Brain (organoid and tissue), 16 donors: ENCODE measurements at places on chromosomes 12 and 14.

DNA sequence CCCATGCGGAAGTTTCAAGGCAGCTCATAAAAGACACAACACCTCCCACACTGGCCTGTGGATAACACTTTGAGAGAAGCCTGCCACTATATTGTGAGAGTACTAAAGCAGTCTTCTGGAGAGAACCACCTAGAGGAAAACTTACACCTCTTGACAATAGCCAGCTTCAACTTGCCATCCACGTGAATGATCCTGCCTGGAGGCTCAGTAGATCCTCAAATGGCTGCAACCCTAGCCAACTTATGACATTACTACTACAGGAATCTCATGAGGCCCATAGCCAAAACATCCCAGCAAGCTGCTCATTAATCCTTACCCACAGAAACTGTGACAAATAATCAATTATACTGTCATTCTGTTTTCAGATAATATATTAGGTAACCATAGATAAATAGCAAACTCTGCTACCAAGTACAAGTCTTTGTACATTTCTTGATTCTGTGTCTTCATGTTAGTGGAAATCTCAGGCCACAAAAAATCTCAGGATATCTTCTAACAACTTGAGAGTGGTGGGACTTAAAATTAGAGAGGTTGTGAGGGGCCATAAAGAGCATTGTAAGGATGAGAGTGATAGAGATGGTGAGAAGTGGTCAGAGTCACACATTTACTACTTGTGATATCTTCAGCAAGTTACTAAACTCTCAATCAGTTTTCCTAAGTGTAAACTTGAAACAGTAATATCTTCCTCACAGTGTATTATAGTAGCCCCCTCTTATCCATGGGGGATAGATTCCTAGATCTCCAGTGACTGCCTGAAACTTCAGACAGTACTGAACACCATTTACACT is 368.0 kb downstream of the C12orf50 start:
- DNase-seq: no peak

DNA sequence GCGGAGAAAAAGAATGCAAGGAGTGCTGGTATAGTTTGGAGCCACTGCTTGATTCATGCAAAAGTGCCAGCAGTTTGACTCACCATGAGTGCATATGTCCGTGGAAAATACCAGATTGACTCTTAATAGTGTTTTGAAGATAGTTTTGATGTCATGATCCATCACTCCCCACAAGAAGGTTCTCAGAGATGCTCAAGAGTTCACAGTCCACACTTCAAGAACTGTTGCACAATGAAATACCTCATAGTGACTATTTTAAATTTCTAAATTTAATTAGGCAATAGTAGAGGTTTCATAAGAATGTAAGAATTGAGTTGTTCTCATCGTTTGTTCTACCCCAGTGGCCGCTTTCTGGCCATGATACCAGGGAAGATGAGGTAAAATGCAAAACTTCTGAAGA is 286.6 kb upstream of the RGS6 start:
- DNase-seq: no peak

- DNase-seq: no peak
Measured at GRCh38 chr12:89547101-89547500, 21.3 kb upstream of the POC1B start.

DNA sequence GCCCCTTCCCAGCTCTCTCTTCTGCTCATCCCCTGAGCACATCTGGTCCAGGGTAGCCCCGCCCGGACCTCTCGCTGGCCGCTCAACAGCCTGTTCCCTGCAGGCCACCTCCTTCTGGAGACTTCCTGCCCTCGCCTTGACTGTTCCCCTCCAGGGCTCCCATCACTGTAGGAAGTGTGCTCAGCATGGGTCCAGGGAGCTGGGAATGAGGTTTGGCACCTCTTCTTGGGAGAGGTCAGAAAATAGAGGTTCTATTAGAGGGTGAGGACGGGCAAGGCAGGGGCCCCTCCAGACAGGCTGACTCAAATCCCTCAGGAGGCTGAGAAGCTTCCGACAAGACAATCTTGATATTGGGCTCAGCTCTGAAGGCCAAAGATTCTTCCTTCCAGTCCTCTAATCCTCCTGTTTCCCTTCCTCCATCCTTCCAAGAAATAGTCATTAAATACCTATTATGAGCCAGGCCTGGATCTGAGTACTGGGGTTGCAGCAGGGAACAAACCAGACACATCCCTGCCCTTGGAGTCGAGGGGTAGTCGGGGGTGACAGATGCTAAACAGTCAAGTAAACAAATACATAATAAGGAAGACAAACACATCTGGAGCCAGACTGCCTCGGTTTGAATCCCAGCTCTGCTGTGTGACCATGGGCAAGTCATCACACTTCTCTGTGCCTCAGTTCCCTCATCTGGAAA is 30.6 kb downstream of the CMKLR1 start:
- DNase-seq: no peak

DNA sequence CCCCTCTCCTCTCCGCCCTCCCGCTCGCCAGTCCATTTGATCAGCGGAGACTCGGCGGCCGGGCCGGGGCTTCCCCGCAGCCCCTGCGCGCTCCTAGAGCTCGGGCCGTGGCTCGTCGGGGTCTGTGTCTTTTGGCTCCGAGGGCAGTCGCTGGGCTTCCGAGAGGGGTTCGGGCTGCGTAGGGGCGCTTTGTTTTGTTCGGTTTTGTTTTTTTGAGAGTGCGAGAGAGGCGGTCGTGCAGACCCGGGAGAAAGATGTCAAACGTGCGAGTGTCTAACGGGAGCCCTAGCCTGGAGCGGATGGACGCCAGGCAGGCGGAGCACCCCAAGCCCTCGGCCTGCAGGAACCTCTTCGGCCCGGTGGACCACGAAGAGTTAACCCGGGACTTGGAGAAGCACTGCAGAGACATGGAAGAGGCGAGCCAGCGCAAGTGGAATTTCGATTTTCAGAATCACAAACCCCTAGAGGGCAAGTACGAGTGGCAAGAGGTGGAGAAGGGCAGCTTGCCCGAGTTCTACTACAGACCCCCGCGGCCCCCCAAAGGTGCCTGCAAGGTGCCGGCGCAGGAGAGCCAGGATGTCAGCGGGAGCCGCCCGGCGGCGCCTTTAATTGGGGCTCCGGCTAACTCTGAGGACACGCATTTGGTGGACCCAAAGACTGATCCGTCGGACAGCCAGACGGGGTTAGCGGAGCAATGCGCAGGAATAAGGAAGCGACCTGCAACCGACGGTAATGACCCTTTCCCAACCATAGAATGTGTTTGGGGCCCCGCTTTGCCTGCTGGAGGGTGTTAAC is 615 bp downstream of the CDKN1B start:
- DNase-seq: peak; percentile 54

DNA sequence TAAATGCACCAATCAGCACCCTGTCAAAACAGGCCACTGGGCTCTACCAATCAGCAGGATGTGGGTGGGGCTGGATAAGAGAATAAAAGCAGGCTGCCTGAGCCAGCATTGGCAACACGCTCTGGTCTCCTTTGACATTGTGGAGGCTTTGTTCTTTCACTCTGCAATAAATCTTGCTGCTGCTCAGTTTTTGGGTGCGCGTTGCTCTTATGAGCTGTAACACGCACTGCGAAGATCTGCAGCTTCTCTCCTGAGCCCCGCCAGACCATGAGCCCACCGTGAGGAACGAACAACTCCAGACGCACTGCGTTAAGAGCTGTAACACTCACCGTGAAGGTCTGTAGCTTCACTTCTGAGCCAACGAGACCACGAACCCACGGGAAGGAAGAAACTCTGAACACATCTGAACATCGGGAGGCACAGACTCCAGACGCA is 8.4 kb upstream of the PIANP start:
- DNase-seq: no peak

DNA sequence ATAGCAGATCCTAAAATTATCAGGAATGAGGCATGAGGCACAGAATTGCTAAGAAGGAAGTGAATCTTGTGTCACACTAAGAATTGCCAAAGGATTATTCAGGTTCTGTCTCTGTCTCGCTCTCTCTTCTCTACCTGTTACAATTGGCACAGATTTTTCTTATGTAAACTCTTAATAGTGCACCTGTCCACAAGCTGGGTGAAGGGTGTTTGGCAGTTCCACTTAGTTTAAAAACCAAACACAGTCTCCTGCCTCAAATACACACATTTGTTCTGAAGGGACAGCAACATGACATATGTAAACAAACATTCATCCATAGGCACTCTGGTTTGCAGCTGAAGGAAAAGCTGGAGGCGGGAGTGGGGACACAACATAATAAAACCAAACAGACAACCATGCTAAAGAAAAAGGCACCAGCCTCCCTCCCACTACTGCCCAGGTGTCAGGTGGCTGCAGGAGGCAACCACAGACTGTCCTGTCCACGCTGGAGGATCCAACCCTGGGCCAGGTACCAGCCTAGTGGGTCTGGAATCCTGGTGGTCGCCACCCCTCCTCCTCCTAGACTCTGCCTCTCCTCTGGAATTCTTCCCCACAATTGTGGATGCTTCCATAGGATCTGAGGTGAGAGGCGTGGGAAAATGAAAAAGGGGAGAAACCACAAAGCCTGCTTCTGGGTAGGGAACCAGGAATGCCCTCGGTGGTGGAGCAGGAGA is 81.2 kb downstream of the TMEM260 start:
- DNase-seq: no peak

DNA sequence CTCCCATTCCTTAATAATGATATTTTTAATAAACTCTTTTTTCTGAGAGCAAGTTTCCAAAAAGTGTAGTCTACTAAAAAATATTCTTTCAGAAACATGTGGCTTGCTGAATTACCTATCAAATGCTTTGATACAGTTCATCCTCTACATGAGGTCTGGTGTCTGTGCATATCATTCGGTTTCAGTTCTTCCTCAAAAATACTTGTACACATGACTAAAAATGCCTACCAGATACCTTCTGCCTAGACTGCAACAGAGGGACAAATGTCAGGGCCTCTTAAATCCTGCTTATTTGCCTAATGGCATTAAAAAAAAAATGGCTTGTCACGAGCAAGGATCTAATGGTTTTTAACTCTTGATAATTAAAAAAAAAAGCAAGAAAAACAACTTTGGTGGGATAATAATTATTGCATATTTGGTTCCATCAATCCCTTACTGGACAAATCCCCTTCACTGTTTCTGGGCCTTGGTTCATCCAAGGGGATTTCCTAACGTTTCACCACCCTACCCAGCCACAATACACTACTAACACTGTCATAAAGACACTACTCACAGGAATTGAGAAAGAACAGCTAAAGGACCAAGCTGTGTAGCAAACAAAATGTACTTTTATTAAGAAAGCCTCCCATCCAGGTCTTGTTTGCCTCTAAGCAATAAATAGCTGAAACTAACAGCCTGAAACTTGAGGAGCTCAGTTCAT is 45.7 kb downstream of the PARP11 start:
- DNase-seq: no peak

DNA sequence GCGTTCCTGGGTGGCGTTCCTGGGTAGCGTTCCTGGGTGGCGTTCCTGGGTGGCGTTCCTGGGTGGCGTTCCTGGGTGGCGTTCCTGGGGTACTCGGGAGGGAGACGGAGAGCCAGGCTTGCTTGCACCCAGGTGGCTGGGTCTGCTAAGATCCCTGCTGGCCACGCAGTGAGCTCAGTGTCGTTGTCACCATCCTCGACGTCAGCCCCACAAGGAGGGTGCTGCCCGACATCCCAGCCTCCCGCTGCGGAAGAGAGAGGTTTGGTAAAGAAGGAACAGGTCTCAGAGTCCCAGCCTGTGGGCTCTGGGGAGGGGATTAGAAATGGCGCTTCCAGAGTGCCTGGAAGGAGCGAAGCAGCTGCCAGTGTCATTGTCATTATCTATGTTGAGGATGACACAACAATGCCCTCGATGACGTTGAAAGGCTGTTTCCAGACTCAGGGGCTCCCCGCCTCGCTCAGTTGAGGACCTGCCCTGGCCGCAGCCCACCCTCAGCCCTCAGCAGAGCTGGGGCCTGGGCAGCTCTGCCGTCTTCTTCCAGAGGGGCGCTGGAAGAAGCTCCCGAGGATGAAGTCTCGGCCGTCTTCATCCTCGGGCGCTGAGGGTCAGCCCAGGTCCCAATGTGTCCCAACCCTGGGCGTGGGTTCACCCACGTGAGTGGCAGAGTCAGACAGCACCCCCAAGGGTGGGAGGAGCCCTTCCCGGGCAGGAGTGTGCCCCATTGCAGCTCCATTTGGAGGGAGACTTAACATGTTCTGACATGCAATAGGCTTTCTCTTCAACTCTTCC is 328.8 kb downstream of the ADGRD1 start:
- no peak for DNase-seq
